Activated gamma-delta T cell treated with Interleukin-2 at 50 U/mL for 16 hours (primary cell): ENCODE measurements at places on chromosomes 2 and 18.

DNA sequence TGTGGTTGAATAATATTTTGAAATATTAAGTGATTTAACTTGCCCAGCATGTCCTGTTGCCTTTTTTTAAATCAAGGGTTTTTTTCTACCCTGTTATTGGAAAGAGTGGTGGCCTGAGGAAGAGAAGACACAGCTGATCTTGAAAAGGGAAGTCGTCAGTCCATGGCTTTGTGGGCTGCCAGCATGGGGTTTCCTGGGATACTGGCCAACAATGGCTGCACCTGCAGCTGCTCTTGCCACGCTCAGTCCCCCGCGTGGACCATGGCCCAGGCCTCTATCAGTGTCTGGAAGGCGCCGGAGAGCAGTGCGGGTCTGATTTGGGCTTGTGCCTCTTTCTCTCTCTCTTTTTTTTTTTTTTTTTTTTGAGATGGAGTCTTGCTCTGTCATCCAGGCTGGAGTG is 99.3 kb downstream of the ASB1 start:
- no peak for DNase-seq

DNA sequence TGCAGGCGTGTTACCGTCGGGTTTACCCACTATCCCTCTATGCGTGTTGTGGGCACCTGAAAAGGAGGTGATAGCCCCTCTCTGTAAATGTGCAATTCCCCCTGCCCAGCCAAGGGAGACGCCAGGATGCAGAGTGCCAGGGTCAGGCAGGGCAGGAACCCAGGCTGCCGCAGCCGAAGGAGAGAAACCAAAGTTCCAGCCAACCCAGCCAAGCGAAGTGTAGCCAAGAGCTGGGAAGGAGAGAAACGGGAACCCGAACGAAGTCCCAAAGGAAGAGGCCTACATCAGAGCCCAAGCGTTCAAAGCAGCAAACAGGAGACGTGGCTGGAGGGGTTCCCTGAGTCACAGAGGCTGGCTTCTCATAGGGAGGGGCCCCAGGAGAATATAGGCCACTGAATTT is 24.2 kb upstream of the SPR start:
- DNase-seq, result no peak

DNA sequence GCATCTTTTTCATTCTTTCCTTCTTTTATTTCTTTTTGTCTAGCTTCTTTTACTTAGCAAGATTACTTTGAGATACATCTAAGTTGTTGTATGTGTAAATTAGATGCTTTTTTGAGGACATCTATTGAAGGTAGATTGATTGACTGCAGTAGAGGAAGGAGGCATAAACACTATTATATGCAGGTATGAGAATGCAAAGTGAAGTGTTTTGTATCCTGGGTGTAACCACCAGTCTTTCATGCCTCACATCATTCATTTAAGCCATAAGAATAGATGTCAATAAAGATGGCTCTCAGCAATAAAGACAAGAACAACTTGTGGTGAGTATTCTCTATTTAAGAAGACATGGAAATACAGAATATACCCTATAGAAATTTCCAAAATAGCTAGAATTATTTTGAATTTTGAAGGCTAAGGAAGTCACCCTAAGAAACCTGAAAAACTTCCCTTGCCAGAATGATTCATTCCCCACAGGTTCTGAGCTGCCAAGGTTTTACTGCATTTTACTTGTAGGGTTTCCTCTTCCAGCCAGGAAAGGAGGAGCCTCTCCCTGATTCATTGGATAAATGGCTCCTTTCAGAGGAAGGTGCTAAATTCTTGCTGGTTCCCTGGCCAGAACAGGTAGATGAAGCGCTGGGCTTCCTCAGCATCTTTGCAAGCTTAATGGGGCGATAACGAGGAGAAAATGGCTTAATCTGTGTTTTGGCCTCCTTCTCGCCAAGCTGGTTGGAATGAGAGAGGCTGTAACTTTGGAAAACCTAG is 279.8 kb upstream of the SLC14A2 start:
- DNase-seq, result no peak

DNA sequence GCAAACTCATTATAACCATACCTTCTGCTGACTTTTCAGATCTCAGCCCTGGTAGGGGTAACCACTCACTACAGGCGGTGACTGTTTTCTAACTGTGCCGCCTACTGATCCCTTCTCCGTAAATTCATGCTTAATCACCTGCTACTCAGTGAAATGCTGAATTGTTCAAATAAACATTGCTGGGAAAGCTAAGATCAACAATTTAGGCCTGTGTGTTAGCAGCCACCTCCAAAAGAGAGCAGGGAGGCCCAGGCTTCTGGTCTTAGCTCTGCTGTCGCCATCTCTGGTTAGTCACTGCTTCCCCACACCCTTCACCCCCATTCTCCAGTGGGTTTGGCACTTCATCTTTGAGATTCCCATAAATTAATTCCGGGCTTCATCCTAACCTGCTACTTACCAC is 21.8 kb upstream of the NT5C1B start:
- no peak for DNase-seq

DNA sequence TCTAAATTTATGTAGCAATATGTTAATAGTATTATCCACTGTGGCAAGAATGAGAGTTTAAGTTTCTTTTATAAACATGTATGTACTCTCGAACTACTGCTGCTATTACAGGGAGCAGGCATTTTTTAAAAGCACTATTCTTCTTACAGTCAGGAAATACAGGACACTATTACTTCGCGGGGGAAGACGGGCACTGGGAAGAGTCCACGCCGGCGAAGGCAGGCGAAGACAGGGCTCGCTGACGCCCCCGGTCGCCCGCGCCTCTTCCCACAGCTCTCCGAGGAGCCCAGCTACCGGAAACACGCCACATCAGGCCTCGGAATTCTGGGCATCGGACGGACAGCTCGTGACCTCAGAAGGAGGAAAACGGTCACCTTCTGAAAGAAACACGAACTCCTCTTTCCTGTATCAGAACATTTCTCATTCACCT is 90.2 kb downstream of the FAM161A start:
- no peak for DNase-seq

GRCh38 chr2:30444273-30444672 is 2.8 kb upstream of the LCLAT1 start:
- no peak for DNase-seq

GRCh38 chr2:7045601-7046590 is 128.7 kb downstream of the RNF144A start:
- no peak for DNase-seq

DNA sequence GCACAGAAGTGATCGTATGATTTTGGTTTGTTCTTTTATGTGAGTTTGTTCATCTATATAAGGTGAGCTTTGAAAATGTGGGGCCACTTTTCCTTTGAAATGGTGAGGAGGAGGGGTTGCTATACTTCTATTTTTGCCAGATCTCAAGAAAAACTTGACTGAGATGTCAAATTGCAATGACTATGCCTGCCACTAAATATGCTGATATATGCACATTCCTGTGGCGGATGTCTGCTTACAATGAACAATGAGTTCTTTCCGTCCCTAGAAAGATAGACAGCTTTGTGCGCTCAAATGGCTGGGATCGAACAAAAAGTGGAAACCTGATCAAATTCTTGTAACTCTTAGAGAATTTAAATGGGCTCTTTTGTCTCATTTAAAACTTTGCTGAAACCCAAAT is 28.7 kb downstream of the MYT1L start:
- DNase-seq, result no peak

DNA sequence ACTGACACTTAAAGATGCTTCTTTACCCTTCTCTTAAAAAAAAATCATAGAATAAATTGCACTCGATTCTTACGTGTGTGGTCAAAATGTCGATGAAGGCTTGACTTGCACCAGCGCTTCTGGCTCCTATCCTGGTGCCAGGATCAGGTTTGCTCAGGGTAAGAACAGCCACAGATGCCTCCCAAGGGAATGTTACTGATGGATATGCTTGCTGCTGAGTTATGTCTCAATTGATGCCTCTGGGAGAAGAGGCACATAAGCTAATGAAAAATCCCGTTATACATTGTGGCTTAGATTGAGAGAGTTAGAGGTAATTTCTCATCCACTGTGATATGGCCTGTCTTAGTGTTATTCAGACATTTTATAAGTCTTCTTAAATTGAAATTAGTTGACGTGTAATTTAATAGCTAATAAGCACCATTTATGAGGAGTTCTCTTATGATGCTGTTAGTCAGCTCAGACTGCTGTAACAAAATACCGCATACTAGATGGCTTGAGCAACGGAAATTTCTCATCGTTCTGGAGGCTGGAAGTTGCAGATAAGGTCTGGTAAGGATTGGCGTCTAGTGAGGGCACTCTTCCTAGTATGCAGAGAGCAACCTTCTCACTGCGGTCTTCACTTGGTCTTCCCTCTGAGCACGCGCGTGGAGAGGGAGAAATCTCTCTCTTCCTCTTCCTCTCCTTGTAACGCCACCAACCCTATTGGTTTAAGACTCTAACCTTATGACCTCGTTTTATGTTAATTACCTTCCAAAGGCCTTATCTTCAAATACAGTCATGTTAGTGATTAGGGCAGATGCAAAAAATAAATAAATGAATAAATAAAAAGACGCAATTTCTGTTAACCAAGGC is 116.6 kb upstream of the NOSTRIN start:
- no peak for DNase-seq

- DNase-seq, result no peak
Measured at GRCh38 chr2:11788461-11789124, 42.2 kb downstream of the LPIN1 start.

- no peak for DNase-seq
Measured at GRCh38 chr2:120398996-120399888, 53.3 kb downstream of the INHBB start.

- no peak for DNase-seq
Measured at GRCh38 chr2:101850991-101851390, 140.8 kb upstream of the IL1R2 start.

DNA sequence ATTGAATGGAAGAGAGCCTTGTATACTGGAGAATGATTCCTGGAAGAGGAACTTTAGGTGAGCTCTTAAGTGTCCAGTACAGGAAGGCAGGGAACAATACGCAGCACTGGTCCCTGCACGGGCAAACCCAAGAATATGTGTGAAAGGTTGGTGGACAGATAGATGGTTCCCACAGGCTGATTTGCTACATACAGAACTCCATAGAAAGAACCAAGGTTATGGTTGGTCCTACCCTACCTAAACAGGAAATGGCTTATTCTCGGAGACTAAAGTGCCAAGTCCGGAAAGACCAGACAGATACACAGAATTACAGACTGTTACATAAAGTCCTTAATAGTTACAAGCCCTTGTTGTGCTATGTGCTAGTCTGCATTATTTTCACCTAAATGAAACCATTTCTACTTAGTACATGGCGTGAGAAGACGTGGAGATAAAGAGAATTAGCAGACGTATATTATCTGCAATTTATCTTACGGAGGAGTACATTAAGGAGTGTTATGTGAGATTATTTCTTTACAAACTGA is 1.2 kb downstream of the REV1 start:
- DNase-seq, result no peak

DNA sequence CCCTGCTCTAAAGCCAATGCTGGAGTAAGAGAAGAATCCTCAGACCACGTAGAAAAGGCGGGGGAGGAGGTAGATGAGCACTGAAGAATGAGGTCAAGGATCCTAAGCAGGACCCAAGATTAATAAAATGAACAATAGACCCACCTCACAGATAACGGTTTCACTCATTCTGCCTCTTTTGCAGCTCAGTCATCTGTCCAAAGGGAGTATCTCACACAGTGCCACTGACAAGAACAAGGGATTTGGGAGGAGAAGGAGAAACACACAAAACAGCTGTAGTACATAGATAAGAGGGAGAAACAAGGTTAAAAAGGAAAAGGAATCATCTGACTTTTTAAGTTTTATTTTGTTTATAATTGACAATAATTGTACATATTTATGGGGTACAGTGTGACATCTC is 30.9 kb upstream of the SULT1C4 start:
- DNase-seq, result no peak

DNA sequence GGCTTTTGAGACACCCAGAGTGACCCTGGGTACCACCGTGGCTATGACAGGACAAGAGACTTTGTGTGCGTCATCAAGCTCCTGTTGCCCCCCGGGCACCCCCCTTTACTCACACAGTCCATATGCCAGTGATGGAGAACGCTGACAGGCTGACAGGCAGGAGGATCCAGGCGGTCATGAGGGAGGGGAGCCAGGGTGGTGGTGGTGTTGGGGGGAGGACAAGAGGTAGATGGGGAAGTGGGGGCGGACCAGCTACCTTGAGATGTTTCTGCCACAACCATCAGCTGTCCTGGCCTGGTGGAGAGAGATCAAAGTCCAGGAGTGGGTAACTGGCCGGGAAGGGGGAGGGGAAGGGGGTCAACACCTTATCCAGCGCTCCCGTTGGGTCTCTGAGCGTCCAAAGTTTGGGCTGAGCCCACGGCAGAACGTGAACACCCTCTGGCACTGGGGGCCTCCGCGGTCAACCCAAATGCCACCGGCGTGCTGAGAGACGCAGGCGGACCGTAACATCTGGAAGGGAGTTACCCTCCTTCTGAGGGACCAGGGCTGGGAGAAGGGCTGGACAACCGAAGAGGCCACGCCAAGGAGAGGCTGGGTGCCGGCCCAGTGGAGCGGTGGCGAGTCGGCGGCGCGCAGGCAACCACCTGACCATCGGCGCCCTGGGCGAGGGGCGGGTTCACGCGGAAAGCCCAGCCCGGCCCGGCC is 575 bp downstream of the TMEM150A start:
- no peak for DNase-seq

DNA sequence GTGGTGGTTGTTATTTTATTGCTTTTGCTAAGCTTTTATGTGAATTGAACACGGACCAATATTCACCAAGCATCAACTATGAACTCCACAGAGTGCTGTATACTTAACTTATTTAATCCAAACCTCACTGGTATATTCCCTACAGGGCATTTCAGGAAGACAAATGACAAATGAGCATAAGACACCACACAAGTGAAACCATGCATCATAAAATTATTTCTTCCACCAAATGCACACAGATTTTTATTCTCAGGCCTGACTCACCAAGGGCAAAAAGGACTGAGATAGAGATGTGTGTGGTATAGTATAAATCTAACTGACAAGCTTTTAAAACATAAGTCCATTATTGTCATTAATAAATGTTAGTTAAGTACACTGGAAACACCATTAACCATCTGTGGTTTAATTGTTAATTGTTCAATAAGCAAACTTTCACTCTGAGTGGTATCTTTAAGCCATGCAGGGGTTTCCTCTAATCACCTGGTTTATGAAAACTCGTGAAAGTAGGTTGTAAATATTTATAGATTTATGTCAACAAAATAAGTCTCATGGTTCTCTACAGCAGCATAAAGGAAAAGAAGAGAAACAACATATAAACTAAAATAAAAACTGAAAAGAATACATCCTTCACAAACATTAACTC is 77.6 kb upstream of the CRIM1 start:
- DNase-seq, result no peak

DNA sequence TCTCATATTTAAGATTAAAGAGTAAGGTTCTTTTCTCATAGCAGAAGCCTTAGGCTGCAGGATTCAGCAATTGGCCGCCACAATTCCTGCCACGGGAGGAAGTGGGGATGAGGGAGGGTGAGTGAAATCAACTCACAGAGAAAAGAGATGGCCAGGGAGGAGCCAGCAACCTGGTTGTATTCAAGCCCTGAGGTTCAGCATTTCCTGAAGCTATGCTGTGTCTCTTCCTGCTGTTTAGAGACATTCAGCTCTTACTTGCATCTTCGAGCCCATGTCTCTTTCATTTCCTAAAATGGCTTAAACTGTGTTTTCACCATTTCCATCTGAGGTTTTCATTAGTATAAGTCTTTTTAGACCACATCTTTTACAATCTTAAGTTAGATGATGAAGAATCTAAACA is 522.6 kb downstream of the CNTNAP5 start:
- no peak for DNase-seq
